Upper lobe of left lung (tissue), 6 donors: ENCODE measurements at places on chromosomes 11 and 22.

DNA sequence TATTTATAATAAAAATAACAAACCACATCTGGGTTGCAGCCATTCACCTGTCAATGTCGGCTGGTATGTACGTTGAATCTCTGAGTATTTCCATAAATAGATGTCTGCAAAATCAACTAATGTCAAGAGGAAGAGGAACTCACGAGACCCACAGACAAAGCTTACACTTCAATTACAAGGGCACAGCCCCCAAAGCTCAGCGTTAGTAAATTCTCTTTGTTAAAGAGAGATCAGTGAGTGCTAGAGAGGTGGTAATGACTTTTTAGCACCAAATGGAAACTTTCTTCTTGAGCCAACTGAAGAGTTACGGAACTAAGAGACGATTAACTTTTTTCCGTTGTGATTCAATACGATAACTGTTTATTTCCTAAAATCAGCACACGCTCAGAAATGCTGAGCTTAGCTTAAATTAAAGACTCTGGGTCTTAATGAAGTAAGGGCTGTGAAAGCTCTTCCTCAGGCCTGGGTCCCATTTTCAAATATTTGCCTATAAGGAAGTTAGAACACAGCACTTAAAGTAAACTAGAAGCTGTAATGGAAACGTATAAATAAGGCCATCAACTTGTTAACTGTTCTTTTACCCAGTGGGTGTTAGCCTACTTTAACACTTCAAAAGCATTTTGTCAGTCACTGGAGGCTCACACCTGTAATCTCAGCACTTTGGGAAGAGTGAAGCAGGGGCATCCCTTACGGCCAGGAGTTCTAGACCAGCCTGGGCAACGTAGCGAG lies 22.8 kb upstream of the TFIP11 start:
- DNase-seq: no peak

DNA sequence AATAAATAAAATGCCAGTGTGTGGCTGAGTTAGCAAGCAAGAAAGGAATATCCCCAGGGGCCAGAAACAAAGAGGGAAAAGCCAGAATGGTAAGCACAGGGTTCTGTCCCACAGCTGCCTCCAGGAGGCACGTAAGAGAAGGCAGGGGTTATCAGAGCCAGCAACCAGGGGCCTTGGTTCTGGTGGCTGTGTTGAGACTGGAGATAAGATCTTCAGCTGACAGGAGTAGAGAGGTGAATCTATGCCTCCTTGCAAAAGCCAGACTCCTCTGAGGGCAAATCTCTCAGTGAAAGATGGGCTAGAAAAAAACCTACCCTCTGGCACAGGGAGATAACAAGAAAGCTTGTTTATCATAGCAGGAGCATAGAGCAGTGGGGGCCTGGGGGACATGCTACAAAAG lies 29.8 kb upstream of the NFAM1 start:
- no peak for DNase-seq

GRCh38 chr11:19939415-19939929 lies 220.8 kb downstream of the DBX1 start:
- DNase-seq: no peak

- peak; percentile 88 for DNase-seq
Measured at GRCh38 chr22:37198258-37199102, 10.4 kb upstream of the C1QTNF6 start.

DNA sequence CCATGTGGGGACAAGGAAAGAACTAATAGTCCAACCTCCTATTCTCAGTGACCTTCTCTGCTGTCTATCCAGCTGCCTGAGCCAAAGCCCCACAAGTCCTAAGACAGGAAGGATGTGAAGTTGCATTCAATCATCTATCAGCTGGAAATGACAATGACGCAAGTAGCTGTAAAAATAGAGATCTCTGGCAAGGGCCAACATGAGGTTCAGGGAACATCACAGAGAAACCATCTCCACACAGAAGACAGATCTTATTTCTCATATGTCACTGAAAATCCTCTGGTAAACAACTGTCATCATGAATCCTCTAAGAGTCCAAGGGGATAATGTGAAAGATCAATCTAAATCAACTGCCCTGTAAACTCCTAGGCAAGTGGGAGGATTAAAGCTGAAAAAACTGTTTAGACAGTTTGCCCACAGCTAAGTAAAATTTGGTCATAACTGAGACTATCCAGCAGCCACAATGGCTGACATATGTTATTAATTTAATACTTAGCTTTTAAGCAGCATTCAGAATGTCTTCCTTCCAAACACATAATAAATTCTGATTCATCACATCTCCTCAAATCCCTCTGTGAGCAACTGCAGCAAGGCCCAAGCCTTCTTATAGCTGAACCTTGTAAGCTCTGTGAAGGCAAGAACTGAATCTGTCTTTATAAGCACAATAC lies 52.1 kb downstream of the ALG9 start:
- DNase-seq: no peak
